NCI-H510A treated with DMSO at 0.1 percent for 48 hours (cell line): ENCODE measurements at places on chromosomes 7 and 10.

DNA sequence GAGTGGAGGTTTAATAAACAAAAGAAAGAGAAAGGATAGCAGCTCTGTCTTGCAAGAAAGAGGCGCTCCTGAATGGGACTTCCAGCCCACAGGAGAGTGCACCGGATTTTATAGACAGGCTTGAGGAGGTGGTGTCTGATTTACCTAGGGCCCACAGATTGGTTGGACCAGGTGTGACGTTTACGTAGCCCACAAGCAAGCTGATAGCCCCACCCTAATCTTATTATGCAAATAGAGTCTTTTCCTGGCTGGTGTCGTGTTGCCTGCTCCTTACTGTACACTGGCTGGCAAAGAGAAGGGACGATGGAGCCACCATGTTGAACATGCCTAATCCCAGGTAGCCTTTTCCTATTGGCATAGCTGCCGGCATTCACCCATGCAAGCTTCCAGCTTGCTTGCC lies 319.7 kb upstream of the POM121L12 start:
- no peak for DNase-seq

DNA sequence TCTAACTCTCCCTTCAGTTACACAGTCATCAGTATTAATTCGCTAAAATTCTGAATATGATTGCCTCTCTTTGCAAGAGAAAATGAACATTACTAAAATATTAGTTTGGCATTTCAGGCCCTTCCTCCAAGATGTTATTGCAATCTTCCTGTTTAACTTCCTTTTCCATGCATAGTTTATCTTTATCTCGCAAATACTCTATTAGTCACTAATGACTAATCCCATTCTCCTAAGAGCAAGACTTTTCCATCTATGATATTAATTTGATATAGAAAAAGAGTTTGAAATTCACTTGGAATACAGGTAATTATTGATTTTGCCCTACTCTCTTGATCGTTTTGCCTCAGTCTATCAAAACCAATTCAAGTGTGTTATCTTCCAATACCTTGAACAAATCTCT lies 41.8 kb upstream of the SEMA3A start:
- DNase-seq = no peak

- no peak for DNase-seq
These were observed 73.3 kb downstream of the SKIDA1 start for GRCh38 chr10:21452203-21452602.

GRCh38 chr7:41882745-41883420 lies 180.0 kb upstream of the INHBA start:
- DNase-seq = no peak

DNA sequence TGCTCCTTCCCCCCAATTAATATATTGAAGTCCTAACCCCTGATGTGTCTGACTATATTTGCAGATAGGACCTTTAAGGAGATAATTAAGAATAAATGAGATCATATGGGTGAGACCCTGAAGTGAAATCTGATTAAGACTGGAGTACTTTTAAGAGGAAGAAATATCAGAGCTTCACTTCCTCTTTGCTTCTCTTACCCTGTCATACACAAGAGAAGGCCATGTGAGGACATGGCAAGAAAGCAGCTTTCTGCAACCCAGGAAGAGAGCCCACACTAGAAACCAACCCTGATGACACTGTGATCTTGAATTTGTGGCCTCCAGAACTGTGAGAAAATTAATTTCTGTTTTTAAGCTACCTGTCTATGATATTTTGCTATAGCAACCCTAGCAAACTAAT lies 44.2 kb downstream of the JMJD1C start:
- no peak for DNase-seq

- no peak for DNase-seq
These were observed 518.0 kb upstream of the KLF6 start for GRCh38 chr10:4303045-4303444.

DNA sequence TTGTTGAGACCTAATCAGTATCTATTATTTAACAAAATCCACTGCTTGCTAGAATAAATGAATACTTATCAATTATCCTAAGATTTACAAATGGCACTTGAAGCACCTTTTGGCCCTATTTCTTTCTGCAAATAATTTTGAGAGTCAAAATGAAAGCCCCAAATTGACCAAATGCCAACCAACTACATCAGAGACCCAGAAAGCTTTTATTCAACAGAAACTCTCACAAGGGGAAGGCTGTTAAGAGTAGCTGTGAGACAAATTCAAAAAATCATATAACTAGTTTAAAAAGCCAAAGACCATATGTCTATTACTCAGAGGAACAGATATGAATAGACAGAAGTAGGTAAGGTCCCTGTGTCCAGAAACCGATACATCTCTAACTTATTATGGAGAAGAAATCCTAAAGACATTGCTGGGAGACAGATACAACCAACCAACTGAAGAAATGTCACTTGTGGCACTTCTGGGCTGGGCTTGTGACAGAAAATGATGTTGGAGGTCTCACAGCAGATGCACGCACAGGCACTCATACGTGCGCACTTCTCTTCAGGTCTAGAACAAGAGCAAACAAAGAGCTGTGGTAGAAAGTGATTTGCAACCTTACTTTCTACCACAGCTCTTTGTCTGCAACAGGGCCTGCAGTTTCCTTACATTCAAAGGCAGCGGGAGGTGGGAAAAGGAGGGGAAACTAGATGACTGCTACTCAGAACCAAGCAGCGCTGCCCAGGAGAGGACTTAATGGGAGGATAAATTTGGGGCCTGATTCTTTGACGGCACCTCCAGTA lies 58.6 kb upstream of the KCNIP2 start:
- DNase-seq = peak; percentile 71

DNA sequence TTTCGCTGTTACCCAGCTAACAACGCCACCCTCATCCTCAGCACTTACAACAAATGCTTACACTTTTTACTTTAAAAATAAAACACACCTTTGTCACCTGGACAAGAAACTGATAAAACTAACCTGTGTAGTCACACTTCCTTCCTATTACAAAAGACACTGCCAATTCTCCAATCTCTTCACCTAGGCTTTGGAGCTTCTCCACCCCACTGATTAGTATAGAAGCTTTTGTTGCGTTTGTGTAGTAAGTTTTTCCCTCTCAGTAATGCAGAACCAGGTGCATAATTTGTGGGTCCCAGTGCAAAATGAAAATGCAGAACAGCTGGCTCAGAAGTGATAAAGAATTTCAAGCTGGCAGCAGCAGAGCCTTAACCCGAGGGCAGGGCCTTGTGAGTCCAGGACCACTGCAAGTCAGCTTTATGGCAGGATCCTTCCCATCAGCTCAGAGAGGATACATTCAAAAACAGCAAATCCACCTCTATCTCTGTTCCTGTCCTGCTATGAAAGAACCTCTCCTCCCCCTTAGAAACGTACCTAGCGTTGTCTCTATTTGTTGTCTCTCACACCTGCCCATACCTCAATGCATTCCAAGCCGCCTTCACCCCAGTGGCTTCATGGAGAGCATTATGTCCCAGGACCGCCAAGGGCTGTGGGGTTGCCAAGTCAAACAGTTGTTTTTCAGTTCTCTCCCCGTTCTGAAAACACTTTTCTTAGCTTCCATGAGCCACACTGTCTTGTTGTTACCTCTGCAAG lies 40.3 kb upstream of the EGFR start:
- DNase-seq = no peak

GRCh38 chr7:28549998-28550397 lies 137.7 kb downstream of the CREB5 start:
- no peak for DNase-seq

- no peak for DNase-seq
These were observed 30.5 kb upstream of the C1GALT1 start for GRCh38 chr7:7151865-7152264.

GRCh38 chr10:9762966-9763656 lies 1254.6 kb upstream of the CELF2 start:
- DNase-seq = no peak

GRCh38 chr10:103042908-103043307 lies 124.8 kb downstream of the CNNM2 start:
- DNase-seq = no peak

- DNase-seq = no peak
These were observed 35.9 kb downstream of the LRRC4 start for GRCh38 chr7:127995156-127995880.

GRCh38 chr7:15626041-15626440 lies 60.4 kb downstream of the MEOX2 start:
- no peak for DNase-seq

DNA sequence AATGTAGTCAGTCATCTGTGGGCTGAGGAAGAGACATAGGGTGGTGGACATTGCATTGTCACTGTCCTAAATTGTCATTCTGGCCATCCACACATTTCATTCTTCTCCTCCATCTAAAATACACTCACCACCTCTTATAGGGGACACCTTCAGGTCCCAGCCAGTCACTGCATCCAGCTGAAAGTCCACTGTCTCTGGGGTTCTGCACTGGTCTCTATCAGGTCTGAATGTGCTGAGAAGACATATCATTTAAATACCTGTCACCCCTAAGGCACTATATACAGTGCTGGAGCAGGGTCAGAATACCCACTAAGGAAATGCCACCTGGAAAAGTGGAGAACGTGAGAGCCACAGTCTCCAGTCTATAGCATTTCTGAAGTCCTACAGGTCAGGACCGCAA lies 29.6 kb downstream of the SH2D4B start:
- no peak for DNase-seq

DNA sequence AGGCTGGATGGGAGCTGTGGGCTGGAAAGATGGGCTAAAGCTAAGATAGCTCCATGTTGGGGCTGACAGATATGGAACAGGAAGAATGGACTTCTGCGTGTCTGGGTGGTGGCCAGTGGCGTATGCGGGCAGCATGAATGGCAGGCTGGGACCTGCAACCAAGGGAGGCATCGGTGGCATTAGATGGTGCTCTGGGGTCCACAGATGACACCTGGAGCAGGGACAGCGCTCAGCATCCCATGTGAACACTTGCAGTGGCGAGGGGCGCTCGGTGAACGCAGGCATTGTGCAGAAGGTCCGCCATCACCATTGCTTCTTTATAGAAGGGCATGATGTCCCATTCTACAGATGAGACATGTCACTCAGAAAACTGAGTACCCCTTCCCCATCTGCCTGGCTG lies 21.0 kb upstream of the SMARCD3 start:
- DNase-seq = no peak

DNA sequence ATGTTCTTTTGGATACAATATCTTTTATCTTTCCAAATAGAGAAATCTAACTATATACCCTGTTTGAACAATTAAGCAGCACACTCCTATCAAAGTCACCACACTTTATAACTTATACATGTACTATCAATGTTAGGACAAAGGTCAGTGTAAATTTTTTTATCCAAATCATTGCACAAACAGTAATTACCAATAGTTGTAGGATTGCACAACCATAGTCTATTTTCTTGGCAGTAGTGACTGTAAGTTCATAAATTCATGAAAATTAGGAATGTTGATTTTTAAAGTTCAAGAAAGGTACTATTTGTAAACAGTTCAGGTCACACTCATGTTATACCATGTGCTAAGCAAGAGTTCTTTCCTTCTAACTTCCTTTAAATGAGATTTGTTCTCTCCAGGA lies 9.3 kb downstream of the WNT2 start:
- no peak for DNase-seq

GRCh38 chr10:71204746-71205145 lies 7.6 kb upstream of the UNC5B start:
- DNase-seq = no peak

- no peak for DNase-seq
These were observed 81.1 kb downstream of the MET start for GRCh38 chr7:116753130-116753529.

GRCh38 chr7:108451296-108451848 lies 4.9 kb downstream of the NRCAM start:
- DNase-seq = no peak

- DNase-seq = no peak
These were observed 10.6 kb downstream of the INHBA start for GRCh38 chr7:41692251-41692650.

GRCh38 chr10:5393529-5393928 lies 11.1 kb downstream of the TUBAL3 start:
- no peak for DNase-seq
